ENCODE measurements at places on chromosomes 12 and 14.

- peaks cover 8% of the 10 kb centered on the region for H3K4me1 ChIP-seq
- peaks cover 100% of the 10 kb centered on the region for H3K27me3 ChIP-seq
Observed at GRCh38 chr14:28780843-28781820, 14.5 kb downstream of the FOXG1 start.

DNA sequence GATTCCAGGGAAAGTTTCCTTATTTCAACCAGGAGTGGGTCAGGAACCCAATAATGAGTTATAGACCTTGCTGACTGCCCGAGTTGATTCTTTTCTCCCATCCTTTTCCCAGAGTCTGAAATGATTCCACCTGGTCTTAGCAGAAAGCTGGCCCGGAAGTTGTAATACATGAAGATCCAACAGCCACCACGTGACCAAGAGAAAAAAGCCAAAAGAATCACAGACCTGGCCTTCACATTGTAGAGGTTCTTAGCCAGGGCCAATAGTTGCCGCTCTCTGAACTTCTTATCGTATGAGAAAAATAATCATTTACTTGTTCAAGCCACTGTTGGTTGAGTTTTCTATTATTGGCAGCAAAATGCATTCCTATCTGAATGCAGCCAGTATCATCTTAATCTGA is 161.2 kb upstream of the HMGA2 start:
- no peak overlapping the region for H3K27ac ChIP-seq
- peaks cover 10% of the 10 kb centered on the region for H3K27me3 ChIP-seq
- no peaks in the 10 kb centered on the region for H3K4me1 ChIP-seq
- H3K4me3 ChIP-seq = no peak overlapping the region

DNA sequence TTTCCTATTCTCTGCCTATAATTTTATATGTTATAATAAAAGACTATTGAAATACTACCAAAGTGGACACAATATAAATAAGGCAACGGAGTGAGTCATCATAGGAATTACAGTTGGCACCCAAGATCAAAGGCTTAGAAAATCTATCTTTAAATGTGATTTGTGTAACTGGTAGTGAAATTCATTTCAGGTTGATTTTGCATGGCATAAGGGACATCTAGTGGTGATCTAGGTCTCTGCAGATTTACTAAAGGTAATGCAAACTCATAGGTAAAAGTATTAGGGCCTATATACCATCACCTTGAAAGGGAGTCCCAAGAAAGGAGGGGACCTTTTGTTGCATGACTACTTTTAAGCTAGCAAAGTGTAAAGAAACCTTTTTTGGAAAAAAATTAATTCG is 527.2 kb downstream of the NRXN3 start:
- no peak for DNase-seq
- no peak overlapping the region for H3K4me3 ChIP-seq
- no peak overlapping the region for H3K27ac ChIP-seq
- peaks cover 4% of the 10 kb centered on the region for H3K27me3 ChIP-seq

GRCh38 chr12:49557187-49557916 is 10.6 kb downstream of the MCRS1 start:
- no peak for DNase-seq
- H3K27me3 ChIP-seq = peaks cover 10% of the 10 kb centered on the region
- peaks cover 3% of the 10 kb centered on the region for H3K36me3 ChIP-seq
